ENCODE measurements at places on chromosomes 16 and 17.

DNA sequence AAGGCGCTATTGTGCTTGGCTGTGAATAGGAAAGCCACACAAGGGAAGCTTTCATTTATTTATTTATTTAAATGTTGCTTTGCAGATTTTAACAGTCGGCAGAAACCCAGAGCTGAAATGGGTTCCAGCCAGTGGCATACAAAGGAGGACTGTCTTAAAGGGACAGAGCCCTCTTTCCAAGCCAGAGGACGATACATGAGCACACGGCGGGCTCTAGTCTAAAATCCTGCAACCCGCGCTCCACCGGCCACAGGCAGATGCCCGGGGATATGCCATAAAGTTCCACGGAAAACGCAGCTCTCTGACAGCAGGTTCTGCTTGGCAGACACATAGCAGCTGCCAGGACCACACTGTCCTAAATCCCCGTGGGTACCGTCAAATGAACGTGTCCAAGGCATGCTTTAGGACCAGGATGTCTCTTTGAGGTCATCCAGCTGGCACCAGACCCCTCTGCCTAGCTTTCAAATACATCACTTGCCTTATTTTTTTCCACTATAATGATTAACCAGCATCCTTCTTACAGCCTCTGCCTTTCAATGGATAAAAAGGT, 64.6 kb downstream of the CYTH1 start:
- peak; percentile 34 for DNase-seq

GRCh38 chr16:86070971-86071370, 172.0 kb downstream of the IRF8 start:
- DNase-seq = no peak

GRCh38 chr17:78444392-78444791, 65.9 kb downstream of the PGS1 start:
- DNase-seq = no peak

- no peak for DNase-seq
Observed at GRCh38 chr16:17984810-17985209, 351.7 kb downstream of the NPIPA8 start.

DNA sequence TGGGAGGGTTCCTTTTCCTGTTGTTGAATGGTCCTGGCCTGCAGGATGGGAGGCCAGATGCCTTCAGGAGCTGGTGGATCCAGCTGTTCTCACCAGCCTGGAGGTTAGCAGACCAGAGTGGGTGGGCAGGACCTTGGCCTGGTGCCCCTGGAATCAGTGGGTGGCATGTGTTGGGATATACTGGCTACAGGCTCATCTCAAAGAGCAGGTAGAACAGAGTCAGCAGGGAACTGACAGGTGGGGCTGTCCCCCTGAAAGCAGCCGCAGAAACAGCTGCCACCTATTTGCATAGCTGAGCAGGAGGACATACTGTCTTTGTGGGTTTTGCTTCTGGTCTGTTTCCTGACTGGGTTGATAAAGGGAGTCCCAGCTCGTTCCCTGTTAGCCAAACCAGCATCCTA, 144.1 kb downstream of the RAB11FIP4 start:
- DNase-seq = no peak

GRCh38 chr16:24309258-24310142, 53.4 kb downstream of the CACNG3 start:
- no peak for DNase-seq

- peak; percentile 91 for DNase-seq
Observed at GRCh38 chr16:87963400-87963799, 12.2 kb downstream of the BANP start.

DNA sequence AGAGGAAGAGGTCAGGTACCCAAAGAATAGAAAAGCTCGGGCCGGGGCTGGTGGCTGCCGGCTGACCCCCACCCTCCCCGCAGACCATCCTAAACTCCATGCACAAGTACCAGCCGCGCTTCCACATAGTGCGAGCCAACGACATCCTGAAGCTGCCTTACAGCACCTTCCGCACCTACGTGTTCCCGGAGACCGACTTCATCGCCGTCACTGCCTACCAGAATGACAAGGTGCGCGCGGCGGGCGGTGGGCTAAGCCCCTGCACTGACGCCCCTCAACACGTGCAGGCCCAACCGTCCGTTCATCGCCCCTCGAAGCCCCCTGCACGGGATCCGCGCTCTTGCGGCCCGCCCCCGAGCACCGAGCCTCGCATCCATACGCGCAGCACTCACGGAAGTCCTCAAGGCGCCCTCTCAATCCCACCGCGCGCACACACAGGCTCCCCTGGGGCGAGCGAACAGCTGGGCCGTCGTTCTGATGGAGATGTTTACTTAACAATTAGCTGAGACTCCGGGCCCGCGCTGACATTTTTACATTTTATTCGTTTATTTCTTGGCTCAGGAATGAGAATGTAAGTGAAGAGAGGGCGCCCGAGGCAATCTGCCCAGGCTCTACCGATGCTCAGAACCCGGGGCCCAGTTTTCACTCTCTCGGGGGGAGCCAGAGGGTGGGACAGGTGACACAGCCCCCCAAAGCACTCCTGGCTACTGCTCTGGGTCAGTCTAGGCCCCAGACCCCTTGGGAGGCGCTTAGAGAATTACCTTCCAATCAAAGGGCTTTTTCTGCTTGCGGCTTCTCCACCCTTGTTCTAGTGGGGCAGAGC, 3.5 kb downstream of the TBX2 start:
- DNase-seq = no peak

- peak; percentile 83 for DNase-seq
Observed at GRCh38 chr16:87499189-87499486, 6.3 kb upstream of the ZCCHC14 start.

DNA sequence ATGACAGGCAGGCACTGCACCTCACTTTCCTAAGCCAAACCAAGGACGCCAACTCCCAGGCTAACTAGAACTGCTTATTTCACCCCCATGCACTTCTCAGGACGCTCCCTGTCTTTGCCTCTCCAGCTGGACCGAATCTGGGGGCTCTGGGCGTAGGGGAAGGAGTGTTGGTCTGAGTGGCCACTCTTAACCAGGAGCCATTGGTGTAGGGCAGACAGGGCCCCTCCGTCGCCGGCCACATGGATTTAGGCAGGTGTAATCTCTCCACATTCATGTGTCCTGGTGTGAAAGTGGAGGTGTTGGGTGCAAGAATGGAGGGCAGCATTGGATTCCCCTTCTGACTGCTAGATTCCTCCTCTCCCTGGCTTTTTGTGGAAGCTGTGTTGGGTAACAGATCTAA, 9.8 kb downstream of the ATP2C2 start:
- DNase-seq = no peak

- peak; percentile 50 for DNase-seq
Observed at GRCh38 chr17:47698749-47699535, 5.0 kb downstream of the TBKBP1 start.

DNA sequence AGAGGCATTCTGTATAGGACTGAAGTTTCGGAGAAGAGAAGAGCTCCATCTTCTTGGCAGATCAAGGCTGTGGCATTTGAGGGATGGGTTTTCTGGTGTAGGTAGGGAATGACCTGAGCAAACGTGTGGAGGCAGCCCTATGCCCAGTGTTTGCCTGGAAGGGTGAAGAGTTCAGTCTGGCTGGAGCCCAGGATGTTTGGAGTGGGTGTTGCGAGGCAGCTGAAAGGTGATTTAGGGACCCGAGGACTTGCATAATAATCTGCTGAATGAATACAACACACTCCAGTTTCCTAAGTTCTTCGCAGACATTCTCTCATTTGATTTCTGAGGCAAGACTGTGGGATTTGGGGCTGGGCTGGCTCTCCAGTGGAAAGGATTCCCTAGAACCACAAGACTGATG, 186.2 kb downstream of the CYLD start:
- no peak for DNase-seq

GRCh38 chr17:64117981-64118979, 11.7 kb downstream of the ERN1 start:
- DNase-seq = peak; percentile 25

GRCh38 chr16:162271-162991, 3.3 kb upstream of the HBM start:
- no peak for DNase-seq

- DNase-seq = no peak
Observed at GRCh38 chr17:16100737-16101400, 101.2 kb downstream of the TTC19 start.

- peak; percentile 14 for DNase-seq
Observed at GRCh38 chr17:49061524-49061943, 64.3 kb downstream of the IGF2BP1 start.

- DNase-seq = no peak
Observed at GRCh38 chr16:68455631-68456030, 7.3 kb upstream of the SMPD3 start.

- DNase-seq = no peak
Observed at GRCh38 chr17:43967251-43967875, 13.6 kb upstream of the PYY start.

DNA sequence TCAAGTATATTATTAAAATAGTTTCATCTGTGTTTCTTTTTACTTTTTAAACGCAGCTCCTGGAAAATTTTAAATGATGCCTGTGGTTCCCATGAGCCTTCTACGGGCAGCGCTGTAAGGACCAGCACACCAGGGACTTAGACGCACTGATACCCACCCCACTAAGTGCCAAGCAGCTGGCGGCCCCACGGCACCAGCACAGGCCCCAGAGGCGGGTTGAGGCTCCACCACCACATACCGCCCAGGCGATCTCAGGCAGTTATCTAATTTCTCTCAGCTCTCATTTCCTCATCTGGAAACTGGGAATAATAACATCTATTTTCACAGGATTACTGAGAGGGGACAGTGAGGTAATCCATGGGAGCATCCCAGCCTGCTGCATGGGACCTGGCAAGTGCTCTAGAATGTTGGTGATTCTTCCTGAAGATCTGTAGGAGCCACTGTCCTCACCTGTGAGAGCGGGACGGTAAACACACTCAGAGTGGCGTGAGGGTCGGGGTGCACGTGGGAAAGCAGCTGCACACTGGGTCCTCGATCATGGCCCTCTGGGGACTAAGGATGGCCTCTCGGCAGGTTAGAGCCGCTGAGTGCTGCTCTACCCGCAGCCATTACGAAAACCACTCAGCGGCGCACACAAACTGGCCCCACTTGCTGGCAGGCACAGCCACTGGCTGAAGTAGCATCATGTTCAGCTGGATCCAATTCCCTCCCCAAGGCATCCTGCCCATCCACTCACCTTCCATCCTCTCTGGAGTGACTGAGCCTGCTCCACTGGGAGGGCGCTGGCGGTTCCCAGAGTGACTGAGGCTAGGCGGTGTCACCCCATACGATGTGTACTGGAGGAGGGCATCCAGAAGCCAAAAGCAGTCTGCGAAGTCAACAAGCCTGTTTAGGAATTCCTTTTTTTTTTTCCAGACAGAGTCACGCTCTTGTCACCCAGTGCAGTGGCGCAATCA, 17.6 kb upstream of the SLC38A8 start:
- no peak for DNase-seq

GRCh38 chr17:61216066-61216465, 183.6 kb upstream of the TBX2 start:
- DNase-seq = no peak

GRCh38 chr17:49557312-49558024, 18.2 kb upstream of the NXPH3 start:
- DNase-seq = peak; percentile 27

DNA sequence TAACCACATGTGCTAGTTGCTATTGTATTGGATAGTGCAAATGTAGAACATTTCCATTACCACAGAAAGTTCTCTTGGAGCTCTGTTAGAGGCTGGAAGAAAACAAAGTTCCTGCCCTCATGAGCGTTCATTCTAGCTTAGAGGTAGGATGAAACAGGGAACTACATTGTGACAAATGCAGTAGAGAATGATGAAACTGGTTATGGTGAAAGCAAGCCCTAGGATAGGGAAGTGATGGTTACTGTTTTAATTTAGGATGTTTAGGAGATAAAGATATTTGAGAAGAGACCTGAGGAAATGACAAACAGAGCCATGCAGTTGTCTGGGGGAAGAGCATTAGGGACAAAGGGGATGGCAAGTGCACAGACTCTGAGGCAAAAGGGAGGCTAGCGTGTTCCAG, 50.7 kb downstream of the AATF start:
- no peak for DNase-seq

GRCh38 chr17:28057731-28058246, 15.3 kb downstream of the NLK start:
- DNase-seq = no peak

DNA sequence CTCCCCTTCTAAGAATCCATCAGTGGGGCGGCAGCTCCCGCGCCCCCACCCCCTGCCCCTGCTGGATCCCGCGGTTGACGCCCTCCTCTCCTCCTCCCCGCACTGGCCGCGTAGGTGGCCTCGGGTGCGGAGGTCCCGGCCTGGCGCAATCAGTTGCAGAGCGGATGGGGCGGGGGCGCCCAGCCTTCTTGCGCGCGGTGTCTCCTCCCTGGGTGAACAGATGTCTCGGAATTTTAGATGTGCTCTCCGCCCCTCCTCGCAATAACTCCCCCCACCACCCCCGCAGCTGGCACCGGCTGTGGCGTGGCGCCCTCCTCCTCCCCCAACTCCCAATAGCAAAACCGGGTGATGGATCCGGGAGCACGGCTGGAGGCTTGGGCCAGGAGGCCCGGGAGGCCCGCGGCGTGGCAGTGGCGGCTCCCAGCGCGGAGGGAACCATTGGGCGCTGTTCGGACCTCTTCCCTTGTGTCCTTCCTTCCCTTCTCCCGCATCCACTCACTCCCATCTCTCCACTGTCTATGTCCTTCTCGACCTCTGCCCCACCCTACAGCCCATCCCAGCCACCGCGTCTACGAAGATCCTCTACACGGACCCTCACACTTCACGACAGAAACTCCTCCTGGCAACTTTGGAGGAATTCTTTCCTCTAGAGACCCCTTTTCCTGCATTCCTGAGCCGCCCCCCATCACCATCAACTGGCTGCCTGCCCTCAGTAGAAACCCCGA, 11.0 kb downstream of the NEUROD2 start:
- DNase-seq = no peak

DNA sequence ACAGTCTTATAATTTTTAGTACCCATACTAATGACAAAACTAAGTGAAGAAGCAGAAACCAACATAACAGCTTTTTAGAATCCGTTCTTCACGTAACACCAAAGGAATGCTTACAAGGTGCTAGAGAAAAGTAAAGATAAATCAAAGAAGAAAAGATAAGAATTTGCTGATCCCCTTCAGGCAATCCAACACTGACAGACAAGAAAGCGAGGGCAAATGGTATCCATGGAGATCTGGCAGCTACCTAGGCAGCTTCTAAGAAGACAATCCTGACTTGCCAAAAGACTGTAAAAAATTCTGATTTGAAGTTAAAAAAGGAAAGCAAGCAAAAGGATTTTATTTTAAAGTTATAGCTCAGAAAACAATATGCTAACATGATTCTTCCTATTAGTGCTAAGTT, 14.6 kb downstream of the BBS2 start:
- no peak for DNase-seq

Data from fibroblast of skin of abdomen (primary cell).